ENCODE measurements at places on chromosomes 6 and 20.

DNA sequence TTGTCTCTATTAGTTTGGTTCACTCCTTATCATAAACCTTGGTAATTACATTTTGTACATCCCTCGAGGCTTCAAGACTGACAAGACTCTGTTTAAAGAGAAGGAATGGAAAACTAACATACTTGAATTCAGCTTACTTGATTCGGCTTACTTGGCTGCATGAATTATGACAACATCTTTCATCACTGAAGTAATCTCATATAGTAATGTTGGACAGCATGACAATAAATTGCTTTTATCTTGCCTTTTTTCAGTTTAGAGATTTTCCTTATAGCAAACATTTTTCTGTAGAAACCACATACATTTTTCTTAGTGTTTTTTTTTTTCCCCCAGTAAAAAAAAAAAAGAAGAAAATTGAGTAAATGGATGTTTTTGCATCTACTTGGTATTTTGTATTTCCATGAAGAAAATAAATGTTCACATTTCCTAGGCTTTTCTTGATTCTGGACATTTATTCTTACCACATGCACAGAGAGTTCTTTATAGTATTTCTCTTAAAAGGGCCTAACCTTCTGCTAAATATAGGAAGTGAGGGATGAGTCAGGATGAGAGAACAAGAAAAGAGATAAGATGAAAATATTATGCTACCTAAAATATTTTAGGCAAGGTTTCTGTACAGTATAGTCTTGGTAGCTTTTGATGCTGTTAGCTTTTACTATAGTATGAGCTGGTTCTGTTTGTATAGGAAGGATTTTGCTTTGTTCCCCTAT lies 101.0 kb upstream of the HDGFL1 start:
- no peak for DNase-seq

- no peak for DNase-seq
These were observed 76.1 kb downstream of the DTD1 start for GRCh38 chr20:18663932-18664331.

DNA sequence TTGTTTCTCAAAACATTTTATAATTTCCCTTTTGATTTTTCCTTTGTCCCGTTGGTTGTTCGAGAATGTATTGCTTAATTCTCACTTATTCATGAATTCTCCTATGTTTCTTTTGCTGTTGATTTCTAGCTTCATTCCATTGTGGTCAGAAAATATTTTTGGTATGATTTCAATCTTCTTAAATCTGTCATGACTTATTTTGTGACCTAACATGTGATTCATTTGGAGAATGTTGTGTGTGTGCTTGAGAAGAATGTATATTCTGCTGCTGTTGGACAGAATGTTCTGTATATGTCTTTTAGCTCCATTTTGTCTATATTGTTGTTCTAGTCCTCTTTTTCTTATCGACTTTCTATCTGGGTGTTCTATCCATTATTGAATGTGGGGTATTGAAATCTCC lies 286.2 kb upstream of the RNF217 start:
- DNase-seq = no peak

DNA sequence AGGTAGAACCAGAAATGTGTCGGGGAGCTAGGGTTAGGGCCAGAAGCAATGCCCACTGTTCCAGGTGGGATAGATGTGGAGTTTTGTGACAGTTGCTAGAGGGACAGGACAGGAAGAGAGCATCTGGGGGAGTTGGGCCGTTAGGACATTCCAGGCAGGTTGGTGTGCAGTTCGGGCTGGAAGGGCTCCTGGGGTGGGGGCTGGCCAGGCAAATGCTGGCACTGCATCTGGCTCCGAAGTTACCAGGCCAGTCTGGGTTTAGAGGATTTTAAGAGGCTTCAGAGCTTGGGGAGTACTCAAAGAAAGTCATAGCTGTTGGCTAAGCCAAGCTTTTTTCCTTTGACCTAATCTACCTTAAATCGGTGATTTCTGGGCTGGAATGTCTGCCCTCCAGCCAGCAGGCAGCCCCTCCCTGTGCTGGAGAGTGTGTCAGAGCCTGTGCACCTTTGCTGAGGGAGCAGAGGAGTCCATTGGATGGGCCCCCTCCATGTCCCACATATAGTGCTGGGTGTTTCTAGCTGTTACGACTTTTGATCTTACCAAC lies 20.8 kb downstream of the PLCG1 start:
- no peak for DNase-seq

GRCh38 chr6:134589512-134589911 lies 271.6 kb upstream of the SGK1 start:
- no peak for DNase-seq

DNA sequence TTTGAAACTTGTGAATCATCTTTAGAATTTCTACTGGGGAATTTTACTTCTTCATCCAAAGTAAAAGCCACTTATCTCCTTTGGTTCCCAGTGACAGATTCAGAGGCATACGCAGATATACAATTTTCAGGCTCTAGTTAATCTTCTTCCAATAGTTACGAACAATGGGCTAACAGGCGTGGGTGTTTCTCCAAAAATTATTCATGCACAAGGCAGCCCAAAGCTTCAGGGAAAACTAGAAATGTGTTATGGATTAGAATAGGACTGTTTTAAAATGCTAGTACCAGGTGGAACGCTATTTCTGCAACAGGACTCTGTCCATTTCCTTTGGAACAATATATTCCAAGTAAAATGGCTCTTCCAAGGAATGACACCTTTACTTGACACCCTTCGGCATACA lies 102.2 kb downstream of the ZNF217 start:
- no peak for DNase-seq

DNA sequence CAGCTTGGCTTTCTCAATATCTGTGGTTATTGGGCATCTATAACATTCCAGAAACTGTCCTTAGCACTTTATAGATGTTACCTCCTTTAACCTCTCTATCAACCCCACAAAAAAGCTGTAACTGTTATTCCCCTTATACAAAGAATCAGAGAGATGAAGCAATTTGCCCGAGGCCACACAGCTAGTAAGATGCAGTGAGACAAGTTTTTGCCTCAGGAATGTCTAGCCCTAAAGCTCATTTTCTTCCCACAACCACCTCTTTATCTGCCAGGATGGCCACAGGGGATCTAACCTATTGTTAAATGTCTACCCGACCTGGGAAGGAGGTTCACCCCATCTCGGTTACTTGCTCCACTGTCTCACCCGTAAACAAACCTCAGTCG lies 31.9 kb upstream of the TCP11 start:
- no peak for DNase-seq

GRCh38 chr6:21756487-21756886 lies 162.9 kb downstream of the SOX4 start:
- DNase-seq = no peak

DNA sequence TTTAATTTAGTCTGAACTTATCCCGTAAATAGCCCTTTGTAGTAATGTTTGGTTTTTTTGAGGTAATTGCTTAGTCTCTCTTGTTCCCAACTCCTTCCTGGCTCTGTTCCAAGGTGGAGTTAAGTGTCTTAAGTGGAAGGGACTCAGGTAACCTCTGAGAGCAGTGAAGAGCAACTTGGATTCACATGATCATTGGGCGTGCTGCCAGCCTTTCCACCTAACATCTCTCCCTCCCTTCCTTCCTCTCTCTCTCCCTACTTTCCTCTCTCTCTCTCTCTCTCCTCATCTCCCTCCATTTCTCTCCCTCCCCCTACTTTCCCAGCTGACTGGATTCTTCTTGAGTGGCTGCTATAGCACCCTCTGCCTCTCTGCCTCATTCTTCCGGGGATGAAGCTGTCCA lies 232.9 kb upstream of the SASH1 start:
- DNase-seq = no peak

DNA sequence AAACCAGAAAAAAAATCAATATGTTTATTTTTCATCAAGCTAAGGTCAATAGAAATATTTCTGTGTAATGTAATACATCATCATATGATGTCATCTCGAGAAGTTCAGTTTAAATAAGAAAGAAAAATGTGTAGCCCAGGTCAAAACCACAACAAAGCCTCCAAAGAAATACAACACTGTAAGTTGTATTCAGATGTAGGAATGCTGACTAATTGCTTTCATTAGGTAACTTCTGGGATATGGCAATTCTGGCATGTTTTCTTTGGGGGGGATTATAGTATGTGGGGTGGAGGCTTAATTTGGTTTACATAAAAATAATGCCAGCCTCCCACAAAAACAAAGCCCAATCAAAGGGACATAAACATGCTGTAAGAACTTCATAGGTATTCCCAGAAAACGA lies 881.8 kb upstream of the CITED2 start:
- no peak for DNase-seq

DNA sequence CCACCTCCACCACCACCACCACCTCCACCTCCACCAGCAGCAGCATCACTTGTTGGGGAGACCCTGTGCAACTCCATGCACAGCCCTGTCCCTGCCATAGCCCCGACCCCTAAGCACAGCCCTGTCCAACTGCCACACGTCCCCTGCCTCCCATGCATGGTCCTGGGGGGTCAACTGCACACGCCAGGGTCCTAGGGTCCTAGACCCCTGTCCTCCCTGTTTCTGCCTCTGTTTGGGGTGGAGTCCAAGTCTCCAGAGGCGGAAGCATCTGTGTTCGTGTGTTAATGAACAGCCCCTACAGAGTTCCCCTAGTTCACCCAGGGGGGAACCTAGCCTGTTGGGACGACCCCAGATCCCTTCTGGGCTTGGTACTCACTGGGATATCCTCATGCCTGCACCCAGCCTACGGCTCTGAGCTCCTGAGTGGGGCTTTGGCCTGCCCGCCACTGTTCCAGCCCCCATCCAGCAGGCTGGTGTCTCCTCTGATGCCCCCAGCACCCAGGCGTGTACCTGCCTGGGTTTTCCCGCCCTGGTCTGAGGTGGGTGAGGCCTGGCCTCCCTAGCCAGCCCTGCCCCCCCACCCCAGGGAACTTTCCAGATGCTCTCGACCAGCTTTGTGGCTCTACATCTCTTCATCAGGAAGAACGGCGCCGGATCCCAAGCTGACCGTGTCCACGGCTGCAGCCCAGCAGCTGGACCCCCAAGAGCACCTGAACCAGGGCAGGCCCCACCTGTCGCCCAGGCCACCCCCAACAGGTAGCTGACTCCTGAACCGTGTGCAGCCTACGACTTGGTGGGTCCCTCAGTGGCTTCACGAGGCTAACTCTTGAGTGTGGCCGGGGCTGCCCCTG lies 2.5 kb upstream of the TNFRSF6B start:
- no peak for DNase-seq

DNA sequence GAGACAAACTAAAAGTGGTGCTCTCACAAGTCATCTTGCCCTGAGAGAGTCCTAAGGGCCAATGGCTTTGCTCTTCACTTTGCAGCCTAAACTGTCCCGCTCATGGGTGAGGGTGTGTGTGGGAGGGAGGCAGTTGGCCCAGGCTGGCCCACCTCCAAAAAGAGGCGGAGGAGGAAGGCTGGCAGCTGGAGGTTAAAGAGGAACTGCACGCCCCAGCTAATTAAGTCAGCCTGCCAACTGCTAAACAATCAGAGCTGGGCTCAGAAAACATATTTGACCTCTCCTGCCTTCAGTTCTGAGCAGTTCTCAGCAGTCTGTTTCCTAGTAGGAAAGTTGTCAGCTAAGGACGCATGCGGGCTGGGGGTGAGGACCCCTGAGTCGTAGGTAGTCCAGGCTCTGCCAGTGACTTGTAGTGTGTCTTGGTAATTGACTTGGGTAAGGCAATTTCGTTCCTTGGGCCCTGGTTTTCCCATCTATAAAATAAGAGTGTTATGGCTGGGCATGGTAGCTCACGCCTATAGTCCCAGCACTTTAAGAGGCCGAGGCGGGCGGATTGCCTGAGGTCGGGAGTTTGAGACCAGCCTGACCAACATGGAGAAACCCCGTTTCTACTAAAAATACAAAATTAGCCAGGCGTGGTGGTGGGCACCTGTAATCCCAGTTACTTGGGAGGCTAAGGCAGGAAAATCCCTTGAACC lies 17.0 kb downstream of the GSS start:
- DNase-seq = peak; percentile 81

GRCh38 chr6:44020664-44021425 lies 106.4 kb downstream of the MRPL14 start:
- DNase-seq = no peak

DNA sequence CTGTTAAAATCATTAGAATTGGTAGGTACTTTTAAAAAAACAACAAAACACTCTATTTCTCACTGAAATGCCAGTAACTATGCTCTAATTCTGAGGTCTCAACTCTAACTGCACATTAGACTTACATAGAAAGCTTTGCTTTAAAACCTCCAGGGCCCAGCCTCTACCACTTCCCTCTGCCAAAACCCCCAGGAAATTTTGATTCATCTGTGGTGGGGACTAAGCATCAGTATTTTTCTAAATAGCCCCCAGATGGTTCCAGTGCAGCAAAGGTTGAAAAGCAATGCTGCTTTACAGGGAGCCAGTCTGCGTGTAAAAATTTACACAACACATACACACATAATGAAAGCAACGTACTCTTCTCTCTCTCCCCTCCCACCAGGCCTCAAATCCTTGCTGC lies 3.8 kb downstream of the TBC1D32 start:
- DNase-seq = no peak

- DNase-seq = no peak
These were observed 174.7 kb upstream of the PROKR2 start for GRCh38 chr20:5491455-5491854.

- no peak for DNase-seq
These were observed 154.7 kb downstream of the BTBD3 start for GRCh38 chr20:12072221-12072953.

DNA sequence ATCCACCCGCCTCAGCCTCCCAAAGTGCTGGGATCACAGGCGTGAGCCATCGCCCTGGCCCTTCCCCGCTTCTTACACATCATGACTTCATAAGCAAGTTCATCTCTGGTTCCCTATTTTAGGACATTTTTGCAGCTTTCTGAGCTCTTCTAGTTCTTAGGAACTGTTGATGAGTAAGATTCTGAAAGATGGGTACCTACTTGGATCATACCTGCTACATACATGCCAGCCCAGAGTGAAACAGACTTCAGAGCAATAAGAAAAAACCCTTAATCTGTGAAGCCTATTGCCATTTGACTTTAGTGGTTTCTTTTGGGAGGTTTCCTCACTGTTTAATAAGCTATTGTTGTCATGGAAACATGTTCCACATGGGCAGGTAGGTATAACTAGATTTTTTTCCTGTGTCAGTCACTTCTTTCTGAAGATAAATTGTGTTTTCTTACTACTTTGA lies 27.9 kb upstream of the TMEM217 start:
- no peak for DNase-seq

GRCh38 chr6:126657561-126658175 lies 317.8 kb downstream of the CENPW start:
- peak; percentile 56 for DNase-seq

DNA sequence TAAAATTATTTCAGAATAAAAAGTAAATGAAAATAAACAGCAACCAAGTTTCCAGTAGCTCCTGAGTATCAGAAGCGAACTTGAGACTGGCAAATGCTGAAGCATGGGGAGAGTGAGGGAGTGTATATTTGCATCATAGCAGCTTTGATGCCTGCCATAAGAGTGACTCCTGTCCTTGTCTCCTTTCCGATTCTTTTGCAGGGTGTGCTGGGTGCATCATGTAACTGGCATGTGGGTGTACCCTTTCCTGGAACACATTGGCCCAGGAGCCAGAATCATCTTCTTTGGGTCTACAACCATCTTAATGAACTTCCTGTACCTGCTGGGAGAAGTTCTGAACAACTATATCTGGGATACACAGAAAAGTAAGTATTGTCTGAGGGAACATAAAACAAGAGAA lies 117.4 kb downstream of the ADAT2 start:
- DNase-seq = no peak

Data from endothelial cell of umbilical vein (primary cell).